ENCODE measurements at places on chromosomes 1 and 21.

DNA sequence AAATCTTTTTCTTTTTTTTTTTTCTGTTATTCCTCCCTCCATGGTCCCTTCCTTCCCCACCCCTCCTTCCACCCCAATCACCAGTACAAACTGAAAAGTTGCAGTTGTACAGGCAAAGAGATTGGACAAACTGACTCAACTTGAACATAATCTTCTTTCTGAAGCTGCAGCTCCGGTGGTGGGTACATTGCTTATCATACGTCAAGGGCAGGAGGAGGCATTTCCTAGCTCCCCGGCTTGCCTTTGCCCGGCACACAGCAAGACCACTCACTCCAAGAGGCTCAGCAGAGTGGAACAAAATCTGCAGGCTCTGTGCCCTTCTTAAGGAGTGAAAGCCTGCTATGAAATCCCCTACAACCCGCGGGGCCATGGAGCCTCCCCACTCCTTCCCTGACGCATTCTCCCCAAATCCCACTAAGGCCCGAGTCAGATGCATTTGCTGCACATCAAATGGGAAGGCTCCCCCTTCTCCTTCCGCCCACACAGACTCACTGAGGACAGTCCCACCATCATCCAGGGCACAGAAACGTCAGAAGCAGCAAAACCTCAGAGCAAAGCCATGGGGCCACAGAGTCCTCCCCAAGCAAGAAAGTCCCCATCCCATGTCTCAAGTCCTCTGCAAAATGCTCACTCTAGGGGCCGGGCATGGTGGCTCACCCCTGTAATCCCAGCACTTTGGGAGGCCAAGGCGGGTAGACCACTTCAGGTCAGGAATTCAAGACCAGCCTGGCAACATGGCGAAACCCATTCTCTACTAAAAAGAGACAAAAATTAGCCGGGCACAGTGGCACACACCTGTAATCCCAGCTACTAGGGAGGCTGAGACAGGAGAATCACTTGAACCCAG lies 45.9 kb downstream of the SYF2 start:
- no peak for DNase-seq

DNA sequence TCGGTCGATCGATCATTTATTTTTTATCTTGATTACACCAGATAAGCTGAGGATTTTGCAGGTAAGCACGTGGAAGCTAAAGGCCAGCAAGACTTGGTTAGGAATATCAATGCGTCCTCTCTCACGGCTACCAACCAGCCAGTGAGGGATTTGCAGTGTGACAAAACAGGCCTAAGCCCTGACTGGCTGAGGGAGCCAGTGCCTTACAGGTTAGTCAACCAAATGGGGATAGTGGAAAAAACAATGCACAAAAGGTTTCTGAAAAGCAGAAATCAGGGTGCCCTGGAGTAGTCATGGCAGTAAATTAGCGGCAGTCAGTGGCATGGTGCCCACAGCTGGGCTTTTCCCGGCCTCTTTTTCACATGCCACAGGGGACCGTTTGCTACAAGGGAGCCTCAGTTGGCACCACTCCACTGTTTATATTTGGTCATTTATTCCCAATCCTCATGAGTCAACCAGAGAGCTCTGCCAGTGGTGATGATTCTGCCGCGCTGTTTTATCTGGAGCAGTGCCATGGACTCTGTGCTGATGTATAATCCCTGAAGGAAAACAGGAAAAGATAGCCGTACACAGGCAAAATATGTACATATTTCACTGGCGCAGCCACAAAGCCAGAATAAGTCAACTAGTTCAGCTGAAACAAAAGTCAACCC lies 167.6 kb downstream of the RHOU start:
- peak; percentile 41 for DNase-seq

GRCh38 chr1:111099289-111099688 lies 40.6 kb downstream of the DRAM2 start:
- no peak for DNase-seq

GRCh38 chr1:212699104-212699624 lies 476 bp downstream of the BATF3 start:
- peak; percentile 56 for DNase-seq

DNA sequence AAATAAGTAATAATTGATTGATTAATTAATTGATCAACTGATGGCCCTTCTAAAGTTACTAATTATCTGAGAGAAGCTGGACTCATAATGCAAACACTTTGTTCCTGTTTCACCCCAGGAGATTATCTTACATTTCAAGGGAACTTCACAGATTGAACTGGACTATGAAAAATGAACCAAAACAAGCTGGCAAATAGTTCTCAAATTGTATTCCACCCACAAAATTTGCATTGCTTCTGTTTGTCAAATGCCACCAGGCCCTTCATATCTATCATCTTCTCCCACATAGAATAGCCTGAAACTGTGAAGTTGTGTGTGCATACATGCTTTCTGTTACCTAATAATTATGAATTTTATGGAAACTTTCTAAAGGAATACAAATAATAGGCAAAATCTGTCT lies 104.0 kb downstream of the ZNF281 start:
- no peak for DNase-seq

DNA sequence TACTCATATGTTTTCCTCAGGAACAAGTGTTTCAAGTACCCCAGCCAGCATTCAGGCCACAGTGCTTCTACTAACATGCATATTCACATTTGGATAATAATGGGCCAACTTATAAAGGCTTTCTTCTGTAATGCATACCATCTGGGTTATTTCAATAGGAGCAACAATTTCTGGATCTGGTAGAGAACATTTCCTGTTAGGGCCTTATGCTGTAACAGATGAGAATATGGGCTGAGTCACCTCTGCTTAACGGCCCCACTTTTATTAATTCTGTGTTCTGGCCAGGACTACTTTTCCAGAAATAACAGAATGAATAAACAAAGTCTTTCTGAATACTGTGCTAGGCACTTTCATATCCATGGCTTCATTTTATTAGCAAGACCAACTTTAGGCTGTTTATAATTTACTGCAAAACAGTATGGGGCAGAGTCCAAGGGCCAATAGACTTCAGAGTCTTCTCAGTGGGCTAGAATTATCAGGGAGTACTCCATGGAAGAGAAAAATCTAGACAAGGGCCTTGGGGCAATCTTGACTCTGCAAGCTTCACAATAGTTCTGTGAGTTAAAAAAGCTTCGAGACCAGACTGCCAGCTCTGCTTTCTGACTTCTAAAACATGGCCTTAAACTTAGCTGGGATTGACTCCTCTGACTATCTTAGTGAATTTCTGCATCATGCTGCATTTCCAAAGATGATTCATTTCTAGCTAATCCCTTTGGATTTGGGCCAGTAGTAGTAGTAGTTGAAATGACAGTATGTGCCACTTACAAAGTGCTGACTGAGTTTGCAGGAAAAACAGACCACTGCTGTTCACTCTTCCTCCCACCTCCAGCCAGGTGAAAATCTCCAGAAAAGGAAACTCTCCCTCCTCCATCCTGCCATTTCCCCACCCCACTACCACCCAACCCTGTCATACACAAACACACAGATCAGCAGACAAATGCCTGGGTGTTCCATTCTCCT lies 8.2 kb upstream of the SSX2IP start:
- DNase-seq: no peak

DNA sequence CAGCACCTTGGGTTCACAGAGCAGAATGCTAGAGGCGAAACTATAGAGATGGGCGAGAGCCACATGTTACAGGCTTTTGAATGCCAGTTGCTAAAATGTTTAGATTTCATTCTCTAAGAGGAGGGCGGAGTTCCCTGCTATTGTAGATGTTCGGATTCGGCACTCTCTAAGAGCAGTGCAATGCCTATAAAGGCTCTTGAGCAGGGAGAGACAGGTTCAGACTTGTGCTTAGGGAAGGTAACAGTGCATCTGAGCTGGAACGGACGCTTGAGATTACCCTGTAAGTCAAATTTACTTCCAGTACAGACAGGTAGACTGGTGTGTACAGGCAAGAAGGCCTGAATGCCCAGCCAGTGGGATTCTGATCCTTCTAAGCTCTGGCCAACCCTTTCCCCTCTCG lies 15.3 kb downstream of the LURAP1 start:
- peak; percentile 79 for DNase-seq

GRCh38 chr1:59323879-59324278 lies 27.0 kb downstream of the FGGY start:
- no peak for DNase-seq

DNA sequence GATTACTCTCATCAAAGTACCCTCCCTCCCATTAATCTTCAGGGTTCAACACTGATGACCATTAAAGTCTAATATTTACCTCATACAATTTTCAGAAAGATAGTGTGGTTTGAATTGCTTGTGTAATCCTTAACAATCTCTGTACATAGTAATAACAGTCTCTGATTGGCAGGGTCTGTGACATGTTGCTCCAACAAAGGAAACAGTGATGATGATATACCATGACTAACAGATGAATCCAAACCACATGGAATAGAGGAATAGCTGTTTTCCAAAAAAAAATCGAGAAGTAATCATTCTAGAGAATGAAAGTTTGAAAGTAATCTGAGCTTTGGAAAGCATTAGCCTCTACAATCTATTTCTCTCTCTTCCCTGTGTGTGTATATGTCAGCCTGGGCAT lies 610.1 kb upstream of the NEGR1 start:
- no peak for DNase-seq

DNA sequence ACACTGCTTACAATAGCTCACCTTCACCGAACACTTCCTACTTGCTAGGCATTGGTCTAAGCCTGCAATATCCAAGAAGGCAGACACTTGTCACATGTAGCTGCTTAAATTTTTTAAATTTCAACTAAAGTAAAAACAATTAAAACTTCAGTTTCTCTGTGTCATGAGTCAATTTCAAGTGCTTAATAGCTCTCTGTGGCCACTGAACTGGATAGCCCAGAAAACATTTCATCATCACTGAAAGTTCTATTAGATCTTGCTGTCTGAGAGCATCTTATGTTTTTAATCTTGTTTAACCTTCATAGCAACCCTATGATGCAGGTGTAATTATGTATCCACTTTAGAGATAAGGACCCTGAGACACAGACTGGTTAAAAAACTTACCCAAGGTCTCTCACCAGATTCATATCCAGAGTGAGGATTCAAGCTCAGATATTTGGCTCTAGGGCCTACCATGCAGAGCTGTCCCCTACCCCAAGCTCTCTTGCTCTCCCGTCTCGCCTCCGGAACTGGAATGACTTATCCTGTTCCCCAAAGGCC lies 2.6 kb upstream of the FCRL6 start:
- no peak for DNase-seq

DNA sequence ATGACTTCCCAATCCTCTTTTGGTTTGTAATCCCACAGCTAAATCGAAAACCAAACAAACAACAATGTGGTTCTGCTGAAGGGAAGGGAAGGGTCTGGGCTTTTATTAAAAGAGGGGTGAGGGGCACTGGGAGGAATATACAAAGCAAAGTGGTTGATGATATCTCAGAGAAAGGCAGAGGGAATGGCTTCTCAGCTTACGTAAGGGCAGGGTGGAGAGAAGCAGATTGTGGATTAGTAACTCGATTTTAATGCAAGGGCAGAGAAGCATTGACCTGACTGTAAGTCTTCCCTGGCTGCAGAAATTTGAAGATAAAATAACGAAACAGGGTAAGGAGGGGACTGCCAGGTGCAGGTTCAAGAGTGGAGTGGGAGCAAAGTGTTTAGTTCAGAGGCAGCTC lies 438.2 kb upstream of the LRRC7 start:
- no peak for DNase-seq

GRCh38 chr21:42375506-42375905 lies 9.2 kb upstream of the TFF1 start:
- DNase-seq: no peak

GRCh38 chr21:45887120-45887611 lies 94.4 kb upstream of the COL6A1 start:
- no peak for DNase-seq

- no peak for DNase-seq
Measured at GRCh38 chr21:45726438-45726837, 82.9 kb downstream of the PCBP3 start.

DNA sequence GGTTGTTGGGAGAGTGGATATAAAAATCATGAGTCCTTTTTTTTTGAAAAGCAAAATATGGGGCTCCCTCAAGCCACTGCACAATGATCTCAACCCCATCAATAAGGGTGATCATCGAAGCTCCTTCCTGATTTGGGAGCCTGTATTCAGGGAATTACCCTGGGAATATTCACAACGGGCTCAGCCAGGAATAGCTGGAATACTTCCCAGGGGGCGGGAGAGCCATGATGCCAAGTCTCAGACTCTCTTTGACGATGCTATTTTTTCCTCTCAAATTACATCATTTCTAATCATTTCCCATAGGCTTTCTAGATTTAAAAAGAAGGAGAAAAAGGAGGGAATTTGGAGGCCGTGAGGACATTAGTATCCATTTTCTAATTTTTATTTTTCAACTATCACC lies 18.4 kb downstream of the OLIG1 start:
- DNase-seq: no peak

- no peak for DNase-seq
Measured at GRCh38 chr1:222750651-222751050, 13.6 kb downstream of the FAM177B start.

Measured in NCI-H1436 (cell line).